ENCODE measurements at places on chromosomes 6 and 20.

GRCh38 chr6:119957195-119957594 lies 607.6 kb upstream of the MAN1A1 start:
- no peak for DNase-seq

GRCh38 chr6:15915508-15916178 lies 213.2 kb upstream of the MYLIP start:
- DNase-seq, result no peak

DNA sequence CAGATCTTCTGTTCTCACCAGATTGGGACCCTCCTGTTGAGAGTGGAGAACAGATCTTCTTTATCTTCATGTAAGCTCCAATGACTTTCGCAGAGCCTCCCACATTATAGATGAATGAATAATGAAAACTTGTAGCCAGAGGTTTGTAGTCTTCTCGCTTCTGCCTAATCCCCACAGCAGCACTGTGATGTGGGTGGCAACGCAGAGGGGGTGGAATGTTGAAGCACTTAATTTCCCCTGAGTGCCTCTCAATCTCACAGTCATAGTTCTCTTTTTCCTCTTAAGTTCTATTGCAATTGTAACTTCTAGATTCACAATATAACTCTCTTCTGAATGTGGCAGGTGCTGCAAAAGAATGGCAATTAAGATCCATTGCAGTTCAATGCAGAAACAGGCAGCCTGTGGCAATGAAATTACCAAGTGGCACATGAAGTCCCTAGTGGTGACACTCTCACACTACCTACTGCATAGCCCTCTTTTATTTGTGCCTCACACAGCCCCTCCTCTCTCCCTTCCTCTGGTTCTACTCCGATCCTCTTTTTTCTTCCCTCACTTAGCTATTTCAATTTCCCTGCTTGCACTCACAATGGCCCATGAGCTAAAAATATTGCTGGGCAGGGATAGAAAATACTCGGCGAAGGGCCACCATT lies 281.9 kb downstream of the UBE3D start:
- no peak for DNase-seq

- DNase-seq, result no peak
Measured at GRCh38 chr6:29566856-29567255, 7.3 kb upstream of the UBD start.

- no peak for DNase-seq
Measured at GRCh38 chr20:15705975-15706374, 867.3 kb downstream of the KIF16B start.
